ENCODE measurements at places on chromosomes 5 and 9. TPM values are rescaled to one million over a fixed set of nuclear protein-coding genes. Genes with fewer than 3 reads are reported as not detected.

Gene AK6
- 16.7 TPM for total RNA-seq

Gene SH2D3C
- total RNA-seq: 100 TPM

Gene NEURL1B
- 3.5 TPM for total RNA-seq

DNA sequence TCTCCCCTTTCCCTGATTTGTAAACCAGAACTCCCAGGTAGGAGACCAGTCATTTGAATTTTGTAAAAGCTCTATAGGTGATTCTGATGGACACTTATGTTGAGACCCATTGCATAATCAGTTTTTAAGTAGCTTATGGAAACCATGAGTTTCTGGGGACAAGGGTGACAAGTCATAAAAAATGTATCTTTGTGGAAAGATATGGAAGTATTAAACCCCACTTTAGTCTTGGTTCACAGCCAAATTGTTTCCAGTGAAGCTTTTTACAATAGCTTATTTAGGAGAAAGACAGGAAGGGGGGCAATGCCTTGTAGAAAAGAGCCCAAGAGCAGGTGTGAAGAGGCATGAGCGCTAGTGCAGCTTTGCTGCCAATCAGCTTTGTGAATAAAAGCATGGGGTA is 453 bp upstream of the CCL28 start:
- DNase-seq: no peak

GRCh38 chr5:126251024-126251423 is 172.2 kb upstream of the GRAMD2B start:
- no peak for DNase-seq

- no peak for DNase-seq
Observed at GRCh38 chr9:138099803-138100598, 222.4 kb downstream of the CACNA1B start.

- no peak for DNase-seq
Observed at GRCh38 chr5:116142495-116142894, 57.7 kb downstream of the COMMD10 start.

GRCh38 chr5:33715661-33716060 is 176.1 kb downstream of the ADAMTS12 start:
- DNase-seq: no peak

All from dermis microvascular lymphatic vessel endothelial cell (primary cell).